ENCODE measurements at places on chromosomes 1 and 21.

DNA sequence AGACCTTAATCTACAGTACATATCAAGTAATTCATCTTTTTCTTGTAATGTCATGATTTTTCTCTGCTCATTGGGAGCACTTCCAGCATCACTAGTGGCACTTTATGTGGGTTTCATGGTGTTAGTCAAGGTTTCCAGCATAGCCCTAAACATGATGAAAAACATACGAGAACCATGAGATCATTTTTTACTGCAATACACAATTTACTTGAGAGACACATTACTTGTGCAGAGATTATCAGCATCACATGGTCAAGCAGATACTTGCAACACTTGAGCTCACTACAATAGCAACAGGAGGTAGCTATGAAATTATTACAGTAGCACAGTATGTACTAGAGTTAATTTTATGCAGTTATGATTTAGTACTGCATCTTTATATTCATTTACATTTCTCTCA lies 36.4 kb downstream of the ITGB3BP start:
- DNase-seq, result no peak

DNA sequence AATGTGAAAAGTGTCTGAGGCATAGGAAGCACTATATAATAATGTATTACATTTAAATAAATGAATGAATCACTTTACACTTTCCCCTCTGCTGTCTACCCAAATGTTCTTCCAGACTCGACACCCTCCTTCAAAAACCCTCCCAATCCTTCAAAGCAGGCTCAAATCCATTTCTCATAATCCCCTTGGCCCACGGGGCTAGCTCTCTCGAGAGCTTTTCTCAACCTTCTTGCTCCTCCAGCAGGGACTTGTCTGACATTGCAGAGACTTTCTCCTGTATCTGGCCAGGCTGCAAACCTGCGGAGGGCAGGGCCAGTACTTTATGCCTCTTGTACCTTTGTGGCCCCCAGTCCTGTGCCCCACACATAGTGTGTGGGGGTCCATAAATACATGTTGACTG lies 14.1 kb upstream of the CNTN2 start:
- DNase-seq, result no peak

DNA sequence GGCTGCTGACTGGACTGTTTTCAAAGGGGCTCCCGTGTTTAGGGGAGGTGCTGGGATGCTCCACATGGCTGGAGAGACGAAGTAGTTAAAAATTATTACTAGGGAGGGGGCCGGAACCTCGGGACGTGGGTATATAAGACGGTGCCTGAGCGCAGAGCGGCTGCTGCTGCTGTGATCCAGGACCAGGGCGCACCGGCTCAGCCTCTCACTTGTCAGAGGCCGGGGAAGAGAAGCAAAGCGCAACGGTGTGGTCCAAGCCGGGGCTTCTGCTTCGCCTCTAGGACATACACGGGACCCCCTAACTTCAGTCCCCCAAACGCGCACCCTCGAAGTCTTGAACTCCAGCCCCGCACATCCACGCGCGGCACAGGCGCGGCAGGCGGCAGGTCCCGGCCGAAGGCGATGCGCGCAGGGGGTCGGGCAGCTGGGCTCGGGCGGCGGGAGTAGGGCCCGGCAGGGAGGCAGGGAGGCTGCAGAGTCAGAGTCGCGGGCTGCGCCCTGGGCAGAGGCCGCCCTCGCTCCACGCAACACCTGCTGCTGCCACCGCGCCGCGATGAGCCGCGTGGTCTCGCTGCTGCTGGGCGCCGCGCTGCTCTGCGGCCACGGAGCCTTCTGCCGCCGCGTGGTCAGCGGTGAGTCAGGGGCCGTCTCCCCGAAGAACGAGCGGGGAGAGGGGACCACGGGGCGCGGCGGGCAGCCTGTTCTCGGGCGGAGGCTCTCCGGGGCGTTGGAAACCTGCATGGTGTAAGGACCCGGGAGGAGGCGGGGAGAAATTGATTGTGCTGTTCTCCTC lies at the start of gene CHODL:
CHODL (plus strand) TSS at position 163 of the 793 bp plus-strand sequence; CDS start at position 554, 391 bp downstream.
- DNase-seq, result no peak

DNA sequence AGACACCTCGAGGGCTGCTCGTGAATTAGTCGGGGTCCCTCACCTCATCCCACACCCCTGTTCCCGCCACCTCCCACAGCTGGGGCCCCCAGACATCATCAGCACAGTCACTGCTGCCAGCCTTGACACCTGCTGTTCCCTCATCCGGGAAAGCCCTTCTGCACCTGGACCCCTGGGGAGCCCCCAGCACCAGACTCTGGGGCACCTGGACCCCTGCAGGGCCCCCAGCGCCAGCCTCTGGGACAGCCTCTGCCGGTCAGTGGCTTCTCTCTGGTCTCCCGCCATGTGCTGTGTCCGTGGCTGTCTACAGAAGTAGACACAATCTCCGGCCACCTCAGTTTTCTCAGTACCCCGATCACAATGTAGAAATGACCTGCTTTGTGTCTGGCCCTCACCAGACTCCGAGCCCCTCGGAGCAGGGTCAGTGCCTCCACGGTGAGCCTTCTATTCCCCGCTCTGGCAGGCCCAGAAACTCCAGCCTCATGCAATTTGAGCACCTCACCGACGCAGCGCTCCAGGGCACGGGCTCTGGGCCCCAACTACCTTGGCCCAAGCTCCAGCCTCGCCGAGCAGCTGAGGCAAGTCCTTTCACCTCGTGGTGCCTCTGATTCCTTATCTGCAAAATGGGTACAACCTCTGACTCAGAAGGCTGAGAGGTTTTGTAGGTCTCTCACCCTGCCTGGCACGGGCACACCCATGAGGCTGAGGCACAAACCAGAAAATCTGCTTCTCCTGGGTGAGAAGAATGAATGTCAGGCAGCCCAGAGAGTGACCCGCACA lies 84.7 kb downstream of the RIPK4 start:
- no peak for DNase-seq

DNA sequence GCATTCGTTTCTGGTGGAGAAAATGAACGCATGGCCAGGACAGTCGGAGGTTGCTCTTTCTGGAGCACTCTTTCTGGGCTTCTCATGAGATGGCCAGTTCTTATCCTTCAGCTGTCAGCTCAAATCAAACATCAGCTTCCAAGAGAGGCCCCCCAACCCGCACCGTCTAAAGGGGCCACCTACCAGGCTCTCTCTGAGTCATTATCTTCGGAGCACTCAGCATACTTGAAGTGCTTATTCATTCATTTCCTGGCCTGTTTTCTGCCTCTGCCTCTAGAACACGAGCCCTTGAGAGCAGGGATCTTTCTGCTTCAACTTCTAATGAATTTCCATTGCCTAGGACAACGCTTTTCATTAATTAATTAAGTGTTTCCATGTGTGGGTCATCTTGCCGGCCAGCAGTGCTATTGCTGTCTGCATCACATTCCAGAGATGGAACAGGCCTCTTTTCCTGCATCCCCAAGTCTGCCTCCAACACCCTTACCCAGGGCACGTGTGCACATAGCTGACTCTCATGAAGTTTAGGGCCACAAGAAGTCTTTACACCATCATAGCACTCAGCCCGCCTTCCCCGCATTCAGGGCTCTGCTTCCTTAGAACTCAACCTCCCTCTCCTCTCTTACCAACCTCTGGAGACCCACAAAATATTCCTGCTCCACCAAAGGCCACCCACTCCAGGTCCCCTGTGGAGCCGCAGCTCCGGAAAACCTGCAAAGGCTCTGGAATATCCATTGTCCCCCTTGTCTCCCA lies 52.1 kb upstream of the LAPTM5 start:
- DNase-seq, result no peak

GRCh38 chr1:35605071-35605866 lies 32.2 kb downstream of the TFAP2E start:
- DNase-seq, result no peak

DNA sequence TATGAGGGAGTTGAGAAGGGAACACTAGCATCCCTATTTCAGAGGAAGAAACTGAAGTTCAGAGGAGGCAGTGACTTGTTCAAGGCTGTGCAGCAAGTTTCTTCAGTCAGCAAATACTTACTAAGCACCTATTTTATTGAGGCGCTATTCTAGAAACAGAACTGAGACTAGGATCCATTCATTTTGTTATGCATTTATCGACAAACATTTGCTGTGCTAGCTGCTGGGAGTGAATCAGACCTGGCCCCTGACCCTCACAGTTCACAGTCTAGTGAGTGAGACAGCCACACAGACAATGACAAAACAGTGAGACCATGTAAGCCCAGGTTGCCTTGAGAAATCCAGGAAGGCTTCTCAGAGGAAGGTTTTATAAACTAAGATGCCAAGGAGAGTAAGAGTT lies 28.2 kb downstream of the TRIM62 start:
- no peak for DNase-seq

- no peak for DNase-seq
Measured at GRCh38 chr1:7491109-7491817, 279.8 kb upstream of the VAMP3 start.

- peak; percentile 32 for DNase-seq
Measured at GRCh38 chr1:68120136-68120791, 69.8 kb upstream of the DIRAS3 start.

DNA sequence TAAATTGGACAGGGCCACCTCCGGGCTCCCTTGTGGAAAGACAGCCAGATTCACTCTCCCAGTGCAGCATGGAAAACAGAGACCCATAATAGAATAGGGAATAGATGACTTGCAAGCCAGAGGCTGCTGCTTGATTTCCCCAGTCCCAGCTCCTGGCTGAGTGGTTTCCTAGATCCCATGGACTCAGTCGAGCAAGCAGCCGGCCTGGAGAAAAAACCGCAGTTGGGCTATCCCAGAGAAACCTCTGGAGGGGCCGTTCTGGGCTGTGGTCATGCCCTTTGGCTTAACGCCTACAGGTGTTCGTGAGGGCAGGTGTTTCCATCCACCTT lies 61.7 kb downstream of the ELK4 start:
- DNase-seq, result no peak

GRCh38 chr1:20575541-20576336 lies 13.2 kb upstream of the CDA start:
- no peak for DNase-seq

DNA sequence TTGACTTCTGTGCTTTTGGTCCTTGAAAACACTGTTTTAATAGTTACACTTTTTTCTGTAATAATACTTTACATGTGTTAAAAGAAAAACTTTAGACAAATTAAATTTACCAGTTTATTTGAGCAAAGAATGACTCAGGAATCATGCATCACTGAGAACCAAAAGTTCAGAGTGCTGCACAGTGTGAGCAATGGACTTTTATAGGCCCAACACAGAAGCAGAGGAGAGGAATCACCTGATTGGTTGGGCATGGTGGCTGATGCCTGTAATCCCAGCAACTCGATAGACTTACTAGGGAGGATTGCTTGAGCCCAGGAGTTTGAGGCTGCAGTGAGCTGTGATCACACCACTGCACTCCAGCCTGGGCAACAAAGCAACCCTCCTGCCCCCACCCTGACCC lies 29.3 kb downstream of the ZNF648 start:
- no peak for DNase-seq

DNA sequence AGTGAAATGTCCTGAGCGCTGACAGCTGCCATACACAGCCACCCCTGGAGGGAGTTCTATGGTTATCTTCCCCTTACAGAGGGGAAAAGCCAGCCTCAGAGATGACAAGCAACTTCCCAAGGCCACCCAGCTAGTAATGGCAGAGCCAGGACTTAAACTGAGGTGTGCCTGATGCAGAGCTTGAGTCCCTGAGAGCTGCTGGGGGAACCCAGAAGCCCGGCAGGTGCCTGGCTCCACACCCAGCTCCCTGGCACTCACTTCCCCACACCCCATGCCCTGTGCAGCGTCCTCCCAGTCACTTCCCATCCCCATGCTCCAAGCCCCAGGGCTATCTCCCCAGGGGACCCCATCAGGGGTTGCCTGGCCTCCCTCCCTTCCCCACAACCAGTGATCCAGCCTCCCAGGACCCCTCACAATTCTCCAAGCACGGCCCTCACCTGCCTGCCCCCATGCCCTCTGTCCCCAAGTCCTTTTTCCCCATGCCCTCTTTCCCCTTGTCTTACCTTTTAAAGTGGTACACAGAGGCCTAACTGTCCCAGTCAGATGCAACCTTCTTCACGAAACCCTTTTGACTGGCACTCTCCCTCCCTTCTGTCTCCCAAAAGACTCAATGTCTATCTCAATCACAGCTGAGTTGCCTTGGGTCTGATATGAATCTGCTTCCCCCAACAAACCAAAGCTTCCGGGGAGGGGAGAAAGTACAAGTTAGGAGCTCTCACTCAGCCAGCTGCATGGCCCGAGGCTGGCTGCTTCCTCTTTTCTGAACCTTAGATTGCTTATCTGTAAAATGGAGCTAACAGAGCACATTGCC lies 39.8 kb upstream of the LRP8 start:
- peak; percentile 44 for DNase-seq

DNA sequence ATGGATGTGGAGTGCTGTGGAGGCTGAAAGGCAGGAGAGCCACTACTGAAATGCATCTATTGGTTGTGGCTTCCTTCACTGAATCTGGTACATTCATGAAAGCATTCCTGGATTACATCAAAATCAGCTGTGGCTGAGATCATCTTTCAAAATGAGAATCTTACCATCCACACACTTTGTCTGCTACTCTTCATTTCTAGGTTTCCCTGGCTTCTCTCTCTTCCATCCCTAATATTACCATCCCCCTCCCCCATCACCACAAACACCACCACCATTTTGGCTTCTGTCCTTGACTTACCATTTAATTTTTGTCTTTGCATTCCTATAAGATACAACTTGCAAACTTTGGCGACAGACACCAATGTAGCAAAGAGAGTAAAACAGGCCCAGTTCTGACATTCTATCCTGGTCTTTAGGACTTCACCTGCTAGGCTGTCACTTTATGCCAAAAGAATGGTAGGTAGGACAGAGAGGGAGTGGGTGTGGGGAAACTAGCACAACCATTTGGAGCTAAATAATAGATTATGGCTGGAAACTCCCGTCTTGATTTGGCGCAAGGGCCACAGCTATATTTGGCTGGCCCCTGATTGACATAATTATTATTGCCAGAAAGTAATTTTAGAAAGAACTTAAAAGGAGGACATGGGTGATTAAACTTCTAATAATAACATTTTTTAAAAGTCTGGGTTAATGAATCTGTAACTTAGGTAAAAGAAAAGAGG lies 15.1 kb upstream of the DUSP10 start:
- no peak for DNase-seq

DNA sequence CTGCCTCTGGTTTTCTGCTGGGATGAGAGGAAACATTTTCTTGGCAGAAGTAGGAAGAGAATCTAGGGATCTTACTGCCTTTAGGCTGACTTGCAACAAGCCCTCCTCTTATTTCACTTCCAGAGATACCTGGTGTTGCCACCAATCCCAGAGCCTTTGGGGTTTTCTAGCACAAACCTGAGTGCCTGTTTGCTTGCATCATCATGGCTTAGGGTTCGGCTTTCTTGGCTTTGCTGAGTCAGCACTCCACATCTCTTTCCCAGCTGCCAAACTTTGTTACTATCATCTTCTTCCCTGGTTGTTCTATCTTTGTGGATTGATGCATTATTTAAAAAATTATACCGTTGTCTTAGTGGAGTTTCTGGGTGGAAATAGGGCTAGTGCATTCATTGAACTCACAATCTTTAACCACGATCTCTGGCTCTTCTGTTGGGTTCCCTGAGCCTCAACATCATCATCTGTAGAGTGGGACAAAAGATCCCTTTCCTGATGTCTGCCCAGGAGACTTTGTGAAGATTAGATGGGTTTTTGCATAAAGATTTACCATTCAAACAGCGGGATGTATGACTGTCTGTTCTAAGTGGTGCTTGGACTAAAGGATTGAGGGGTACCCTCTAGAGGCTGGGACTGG lies 76.6 kb upstream of the SELENON start:
- DNase-seq, result no peak

GRCh38 chr1:155261493-155261851 lies 688 bp downstream of the SCAMP3 start:
- peak; percentile 9 for DNase-seq

Data from AML-193 (cell line).